ENCODE measurements at places on chromosomes 11 and 22.

DNA sequence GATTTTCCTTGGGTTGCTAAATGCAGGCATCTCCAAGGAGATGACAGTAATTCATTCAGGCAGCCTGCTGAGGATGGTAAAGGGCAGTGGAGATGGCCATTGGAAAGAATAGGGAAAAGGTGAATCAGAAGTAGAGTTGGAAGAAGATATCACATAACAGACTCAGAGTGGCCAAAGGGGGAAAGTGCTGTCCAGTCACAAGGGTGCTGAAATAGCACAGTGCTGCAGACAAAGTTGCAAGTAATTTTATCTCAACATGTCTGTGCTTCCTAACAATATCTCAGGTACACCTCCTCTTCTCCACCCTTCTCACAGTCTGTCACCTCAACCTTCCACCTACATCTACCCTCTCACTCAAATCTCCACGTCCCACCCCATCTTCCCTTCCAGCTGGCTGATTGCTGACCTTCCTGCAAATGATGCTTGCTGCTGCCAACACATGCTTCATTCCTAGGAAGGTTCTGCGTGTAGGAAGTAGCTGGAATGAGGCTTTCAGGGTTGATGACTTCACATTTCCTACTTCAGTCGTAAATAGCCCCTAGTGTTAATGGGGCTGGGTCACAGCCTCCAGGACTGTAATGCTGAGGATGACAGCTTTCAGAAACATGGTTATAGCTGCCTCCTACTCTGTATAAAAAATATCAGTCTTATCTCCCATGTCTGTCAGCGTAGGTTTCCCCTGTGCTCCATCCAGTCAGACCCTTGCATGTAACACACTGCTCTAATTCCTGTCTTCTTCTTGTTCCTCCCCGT, 123.9 kb downstream of the CTNND1 start:
- peak; percentile 25 for DNase-seq

GRCh38 chr11:44536788-44537516, 28.5 kb upstream of the CD82 start:
- DNase-seq, result no peak

DNA sequence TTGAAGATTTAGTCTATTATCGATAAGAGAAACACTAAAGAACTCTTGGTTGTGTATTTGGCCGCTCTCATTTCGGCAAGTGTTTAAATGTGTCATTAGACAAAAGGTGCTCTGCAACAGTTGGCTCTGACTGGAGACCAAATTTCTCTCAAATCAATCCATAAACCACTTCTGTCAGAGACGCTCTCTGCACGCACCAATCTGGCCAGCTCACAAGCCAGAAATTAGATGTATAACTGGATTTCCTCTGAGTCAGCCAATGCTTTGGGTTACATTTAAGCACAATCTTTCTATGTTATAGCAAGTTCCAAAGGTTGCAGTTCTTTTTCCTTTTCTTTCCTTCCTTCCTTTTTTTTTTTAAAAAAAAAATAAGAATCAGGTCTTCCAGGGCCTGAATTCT, 17.6 kb upstream of the PARVA start:
- no peak for DNase-seq

DNA sequence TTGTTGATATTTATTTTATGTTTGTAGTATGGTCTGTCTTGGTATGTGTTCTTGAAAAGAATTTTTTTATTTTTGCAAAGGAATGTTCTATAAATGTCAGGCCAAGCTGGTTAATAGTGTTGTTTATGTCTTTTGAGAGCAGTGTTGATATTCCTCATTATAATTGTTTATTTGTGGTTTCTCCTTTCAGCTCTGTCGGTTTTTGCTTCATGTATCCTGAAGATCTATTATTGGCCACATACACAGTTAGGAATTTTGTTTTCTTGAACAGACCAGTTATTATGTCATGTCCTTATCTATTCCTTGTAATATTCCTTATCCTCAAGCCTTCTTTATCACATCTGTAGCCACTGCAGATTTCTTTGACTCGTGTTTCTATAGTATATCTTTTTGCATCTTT, 56.5 kb downstream of the PDHX start:
- no peak for DNase-seq

DNA sequence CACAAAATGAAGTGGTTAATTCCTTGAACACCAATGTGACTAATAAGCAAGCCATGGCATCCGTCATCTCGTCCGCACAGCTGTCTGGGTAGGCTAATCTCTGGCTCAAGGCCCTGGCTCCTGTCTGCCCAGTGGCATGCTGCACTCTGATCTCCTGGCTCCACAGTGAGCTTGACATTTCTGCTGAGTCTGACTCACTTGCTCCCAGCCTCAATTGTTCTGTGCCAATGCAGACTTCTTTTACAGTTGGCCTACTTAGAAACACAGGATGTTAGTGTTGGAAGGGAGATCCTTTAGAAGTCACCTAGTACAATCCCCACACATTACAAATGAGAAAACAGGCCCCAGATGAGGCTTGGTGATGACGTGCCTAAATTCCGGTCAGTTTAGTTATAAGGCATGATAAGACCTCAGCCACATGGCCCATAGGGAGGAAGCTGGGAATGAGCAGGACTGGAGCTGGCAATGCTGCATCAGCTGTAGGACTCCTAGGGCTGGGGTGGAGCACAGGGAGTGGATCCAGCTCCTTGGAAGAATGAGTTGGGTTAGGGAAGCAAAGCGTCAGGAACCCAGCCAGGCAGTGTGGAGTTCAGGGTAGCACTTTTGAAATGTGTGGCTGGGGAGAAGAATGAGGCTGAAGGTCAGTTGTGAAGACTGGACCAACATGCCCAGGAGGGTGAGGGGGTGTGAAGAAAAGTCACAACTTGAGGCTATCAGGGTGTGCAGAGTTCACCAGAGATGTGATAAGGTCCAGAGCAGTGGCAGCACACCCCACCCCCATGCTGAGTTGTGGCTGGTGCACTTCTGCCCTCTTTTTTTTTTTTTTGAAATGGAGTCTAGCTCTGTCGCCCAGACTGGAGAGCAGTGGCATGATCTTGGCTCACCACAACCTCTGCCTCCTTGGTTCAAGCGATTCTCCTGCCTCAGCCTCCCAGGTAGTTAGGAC, 70.2 kb upstream of the EED start:
- peak; percentile 100 for DNase-seq
